PC-3 (cell line): ENCODE measurements at places on chromosomes 6 and 20. TPM values are rescaled to one million over a fixed set of nuclear protein-coding genes. Genes with fewer than 3 reads are reported as not detected.

- DNase-seq = no peak
Measured at GRCh38 chr6:38146021-38146733, 326.6 kb downstream of the ZFAND3 start.

DNA sequence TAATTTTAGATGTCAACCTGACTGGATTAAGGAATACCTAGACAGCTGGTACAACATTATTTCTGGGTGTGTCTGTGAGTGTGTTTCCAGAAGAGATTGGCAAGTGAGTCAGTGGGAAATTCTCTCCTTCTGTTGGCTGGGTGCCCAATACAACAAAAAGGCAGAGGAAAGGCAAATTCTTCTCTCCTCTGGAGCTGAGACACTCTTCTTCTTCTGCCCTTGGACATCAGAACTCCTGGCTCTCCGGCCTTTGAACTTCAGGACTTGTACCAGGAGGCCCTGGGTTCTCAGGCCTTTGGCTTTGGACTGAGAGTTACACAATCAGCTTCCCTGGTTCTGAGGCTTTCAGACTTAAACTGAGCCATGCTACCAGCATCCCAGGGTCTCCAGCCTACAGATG lies 7.8 kb upstream of the BTN3A1 start:
- DNase-seq = peak; percentile 92

DNA sequence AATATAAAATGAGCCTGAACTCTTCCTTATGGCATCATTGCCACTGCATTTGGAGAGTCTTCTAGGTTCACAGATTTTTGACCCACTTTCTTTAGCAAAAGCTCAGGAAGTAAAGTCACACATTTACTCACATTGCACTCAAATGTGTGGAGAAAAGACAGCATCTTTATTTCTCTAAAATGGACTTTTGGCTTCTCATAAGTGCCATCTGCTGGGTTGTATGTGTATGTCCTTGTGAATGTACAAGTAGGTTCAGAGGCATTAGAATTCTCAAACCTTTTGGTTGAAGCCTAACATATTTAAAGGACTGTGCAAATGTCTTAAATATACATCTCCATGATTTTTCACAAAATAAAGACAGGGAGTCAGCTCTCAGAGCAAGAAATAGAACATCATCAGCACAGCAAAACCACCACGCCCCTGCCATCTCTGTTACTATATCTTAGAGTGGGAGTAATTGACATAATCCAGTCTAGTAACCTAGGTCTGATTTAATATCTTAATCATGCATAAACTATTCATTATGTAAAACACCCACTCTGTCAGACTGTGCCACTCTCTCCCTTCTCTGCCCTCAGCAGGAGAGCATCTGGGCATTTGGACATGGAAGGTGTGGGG lies 42.2 kb upstream of the SPTLC3 start:
- peak; percentile 75 for DNase-seq

SGK1 gene
- 91.6 and 95.2 TPM in 2 replicates for total RNA-seq

RIPOR2 gene
- 0.44 and 0.52 TPM in 2 replicates for total RNA-seq

DNA sequence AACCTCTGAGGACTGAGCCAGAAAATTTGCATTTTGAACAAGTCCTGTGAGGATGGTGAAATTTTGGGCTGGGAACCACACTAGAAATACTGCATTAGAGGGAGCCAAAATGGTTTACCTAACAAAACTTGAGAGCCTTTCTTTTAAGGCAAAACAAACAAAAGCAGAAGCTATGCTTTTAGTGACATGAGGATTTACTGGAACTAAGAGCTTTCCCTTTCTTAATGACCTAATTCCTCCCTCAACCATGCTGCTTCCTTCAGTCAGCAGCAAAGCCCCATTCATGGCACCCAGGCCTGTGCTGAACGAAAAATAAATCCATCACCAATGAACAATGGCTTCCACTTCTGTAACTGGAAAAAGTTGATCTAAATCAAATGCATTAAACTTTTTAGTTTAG lies 974.3 kb downstream of the HACE1 start:
- DNase-seq = no peak

DNA sequence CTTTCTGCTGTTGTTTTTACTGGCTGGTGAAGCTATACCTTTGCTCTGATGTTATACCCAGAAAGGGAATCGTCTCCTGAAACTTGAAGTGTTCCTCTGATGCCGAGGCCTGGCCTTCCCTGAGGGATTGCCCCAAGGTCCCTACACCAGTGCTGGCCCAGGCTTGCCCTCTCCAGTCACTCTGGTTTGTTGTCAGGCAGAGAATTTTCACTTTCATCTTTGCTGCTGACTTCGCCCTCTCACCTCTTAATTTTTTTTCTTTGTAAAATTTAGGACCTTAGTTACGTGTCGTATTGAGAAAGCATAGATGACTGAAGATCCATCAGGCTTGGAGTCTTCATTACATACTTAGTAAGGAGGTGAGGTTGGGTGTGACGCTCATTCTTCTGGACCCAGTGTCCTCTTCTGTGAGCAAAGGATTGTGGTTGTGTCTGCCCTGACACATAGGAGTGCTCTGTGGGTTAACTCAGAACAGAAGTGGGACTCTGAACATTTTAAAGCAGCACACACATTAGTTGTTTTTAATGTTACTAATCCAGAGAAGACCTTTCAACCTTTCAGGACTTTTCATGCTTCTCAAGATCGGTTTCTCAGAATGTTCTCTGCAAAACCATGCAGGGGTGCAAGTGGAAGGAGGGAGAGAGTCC lies 45.4 kb downstream of the TULP4 start:
- no peak for DNase-seq
